Spinal cord (tissue), 10 donors: ENCODE measurements at places on chromosomes 7 and 10. TPM values are rescaled to one million over a fixed set of nuclear protein-coding genes. Genes with fewer than 3 reads are reported as not detected.

- no peaks in the 10 kb centered on the region for H3K27me3 ChIP-seq
- no peaks in the 10 kb centered on the region for H3K4me1 ChIP-seq
- no peak for DNase-seq
- H3K27ac ChIP-seq = no peak overlapping the region
- peaks cover 8% of the 10 kb centered on the region for H3K36me3 ChIP-seq
These were observed 8.7 kb downstream of the ZNF37A start for GRCh38 chr10:38102880-38103279.

GRCh38 chr10:3432081-3432825 lies 259.7 kb upstream of the PITRM1 start:
- DNase-seq = no peak
- H3K27me3 ChIP-seq = no peaks in the 10 kb centered on the region
- H3K27ac ChIP-seq = peak overlapping the region; percentile 58
- H3K4me1 ChIP-seq = peaks cover 33% of the 10 kb centered on the region
- no peaks in the 10 kb centered on the region for H3K36me3 ChIP-seq
- H3K4me3 ChIP-seq = no peak overlapping the region

Gene KRIT1
- total RNA-seq = 72.5 TPM

Gene ATP6V0E2
- 146 TPM for total RNA-seq
